ENCODE measurements at places on chromosomes 4 and X. TPM values are rescaled to one million over a fixed set of nuclear protein-coding genes. Genes with fewer than 3 reads are reported as not detected.

The TMPRSS11D gene
- not detected for total RNA-seq

The AKAP14 gene
- not detected for total RNA-seq

The FAM47A gene
- total RNA-seq, result not detected

The HTR2C gene
- total RNA-seq, result not detected

The CSN1S1 gene
- not detected for total RNA-seq

The NHSL2 gene
- 2.4 TPM for total RNA-seq

The SLC4A4 gene
- total RNA-seq, result 7.5 TPM

The SERTM2 gene
- not detected for total RNA-seq

All from smooth muscle cell of the pulmonary artery (primary cell).